ENCODE measurements at places on chromosomes 5 and 9.

- no peak for DNase-seq
These were observed 9.2 kb upstream of the GLE1 start for GRCh38 chr9:128495296-128495695.

DNA sequence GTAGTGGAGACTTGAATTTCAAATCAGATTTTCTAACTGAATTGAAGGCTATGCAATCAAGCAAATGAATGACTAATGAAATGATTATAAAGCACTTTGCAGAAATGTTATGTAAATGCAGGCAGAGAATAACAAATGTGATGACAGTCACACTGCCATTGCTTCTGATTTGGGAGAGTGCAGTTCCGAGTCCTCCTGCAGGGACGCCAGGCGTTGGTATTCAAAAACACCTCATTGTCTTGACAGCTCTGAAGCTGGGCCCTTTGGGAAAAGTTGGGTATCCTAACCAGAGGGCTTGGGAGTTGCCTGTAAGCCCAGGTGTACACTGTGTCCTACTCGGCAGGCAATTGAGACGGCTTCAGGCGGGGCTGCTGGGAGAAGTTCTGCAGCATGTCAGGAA, 57.9 kb downstream of the C5orf15 start:
- no peak for DNase-seq

DNA sequence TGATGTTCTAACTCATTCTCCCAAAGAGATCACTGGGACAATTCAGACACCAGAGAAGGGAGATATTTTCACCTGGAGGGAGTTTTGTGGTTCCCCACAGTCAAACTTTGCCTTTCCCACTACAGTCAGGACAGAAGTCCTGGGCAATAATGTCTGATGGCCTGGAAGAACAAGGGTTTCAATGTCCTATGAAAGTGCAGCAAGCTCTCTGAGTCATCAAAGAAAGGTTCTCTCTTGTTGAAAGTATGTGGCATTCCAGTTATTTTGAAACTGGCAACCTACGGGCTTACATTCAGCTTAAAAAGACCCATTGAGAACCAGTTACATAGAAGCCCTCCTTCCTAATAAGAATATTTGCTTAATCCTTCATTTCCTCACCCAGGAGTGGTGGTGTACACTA, 103.9 kb downstream of the INSYN2B start:
- no peak for DNase-seq

- peak; percentile 51 for DNase-seq
These were observed 34.6 kb downstream of the OXCT1 start for GRCh38 chr5:41835645-41836044.

- DNase-seq, result no peak
These were observed 59.2 kb downstream of the AP3B1 start for GRCh38 chr5:78235289-78235688.

DNA sequence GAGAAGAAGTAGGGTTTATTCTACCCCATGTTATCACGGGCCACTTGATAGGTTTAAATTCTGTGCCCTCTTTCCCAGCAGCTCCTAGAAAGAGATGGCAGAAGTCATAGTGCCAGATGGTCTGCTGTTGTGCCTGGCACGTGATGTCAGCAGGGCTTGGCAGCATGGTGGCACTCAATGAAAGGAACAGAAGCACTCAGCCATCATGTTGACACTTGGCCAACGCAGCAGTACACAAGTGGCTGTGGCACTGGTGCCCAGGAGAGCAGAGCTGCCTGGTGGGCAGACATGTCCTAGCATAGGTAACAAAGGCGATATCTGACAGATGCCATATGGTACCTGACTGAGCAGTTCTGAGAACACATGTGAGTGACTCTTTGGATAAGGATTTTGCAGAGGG, 796.4 kb upstream of the ACO1 start:
- no peak for DNase-seq

GRCh38 chr9:116061546-116062205, 91.9 kb upstream of the PAPPA start:
- DNase-seq, result no peak

DNA sequence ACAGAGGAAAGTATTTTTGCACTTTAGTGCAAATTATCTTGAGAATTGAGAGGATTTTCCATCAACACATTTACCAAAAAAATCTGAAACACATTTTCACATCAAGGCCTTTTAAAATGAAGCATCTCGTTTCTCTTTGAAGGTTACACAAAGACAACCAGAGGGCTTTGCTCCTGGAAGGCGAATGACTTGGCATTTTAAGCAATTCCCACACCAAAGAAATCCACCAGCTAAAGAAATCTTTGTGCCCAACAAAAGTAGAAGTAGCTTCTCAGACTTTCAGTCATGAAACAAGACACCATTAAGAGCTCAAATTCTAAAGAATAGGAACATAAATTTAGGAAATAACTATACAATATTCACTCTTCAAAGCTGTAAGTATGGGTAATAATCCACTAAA, 59.9 kb downstream of the HABP4 start:
- DNase-seq, result no peak

DNA sequence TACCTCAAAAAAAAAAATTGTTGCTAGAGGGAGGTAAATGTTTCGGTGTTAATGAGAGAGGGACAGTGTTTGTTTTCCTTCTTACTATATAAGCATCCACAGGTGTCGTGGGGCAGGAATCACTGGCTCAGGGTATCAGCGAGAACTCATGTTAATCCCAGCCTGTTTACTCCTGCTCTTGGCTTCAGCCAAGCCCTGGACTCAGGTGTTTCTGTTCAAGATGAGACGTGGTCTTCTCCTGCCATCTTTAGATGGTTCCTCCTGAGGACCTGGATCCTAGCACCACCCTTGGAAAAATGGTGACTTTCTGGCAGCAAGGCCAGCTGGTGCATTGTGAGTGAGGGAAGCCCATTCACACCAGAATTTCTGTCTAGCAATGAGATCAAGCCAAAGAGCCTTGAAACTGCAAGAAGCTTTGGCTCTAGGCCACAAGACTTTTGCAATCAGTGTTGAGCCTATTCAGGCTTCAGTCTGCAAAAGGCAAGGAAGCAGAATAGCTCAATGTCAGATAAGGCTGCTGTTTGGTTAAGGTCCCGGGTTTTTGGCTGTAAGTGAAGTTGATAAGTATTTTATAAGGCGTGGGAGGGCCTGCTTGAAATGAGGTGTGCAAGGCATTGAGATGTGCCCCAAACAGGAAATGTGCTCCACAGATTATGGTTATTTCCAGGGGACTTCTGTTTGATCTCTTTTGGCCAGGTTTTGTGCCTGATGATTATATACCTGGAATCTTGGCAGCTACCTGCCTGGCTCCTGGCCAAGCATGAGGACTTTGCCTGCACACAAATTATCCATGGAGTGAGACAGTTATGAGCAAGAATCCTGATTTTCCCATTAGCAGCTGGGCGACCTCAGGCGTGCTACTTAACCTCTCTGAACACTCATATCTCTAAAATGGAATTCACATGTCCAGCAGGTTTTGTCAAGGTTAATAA, 99.8 kb downstream of the TENT4A start:
- DNase-seq, result peak; percentile 66

GRCh38 chr9:74534841-74535240, 37.7 kb downstream of the RORB start:
- no peak for DNase-seq

GRCh38 chr9:15416880-15417279, 5.8 kb upstream of the SNAPC3 start:
- peak; percentile 51 for DNase-seq

GRCh38 chr9:126625329-126626126, 11.8 kb downstream of the LMX1B start:
- DNase-seq, result no peak

- DNase-seq, result no peak
These were observed 7.7 kb upstream of the GAS1 start for GRCh38 chr9:86955042-86955441.

GRCh38 chr5:52627740-52628139, 160.0 kb upstream of the ITGA1 start:
- no peak for DNase-seq

DNA sequence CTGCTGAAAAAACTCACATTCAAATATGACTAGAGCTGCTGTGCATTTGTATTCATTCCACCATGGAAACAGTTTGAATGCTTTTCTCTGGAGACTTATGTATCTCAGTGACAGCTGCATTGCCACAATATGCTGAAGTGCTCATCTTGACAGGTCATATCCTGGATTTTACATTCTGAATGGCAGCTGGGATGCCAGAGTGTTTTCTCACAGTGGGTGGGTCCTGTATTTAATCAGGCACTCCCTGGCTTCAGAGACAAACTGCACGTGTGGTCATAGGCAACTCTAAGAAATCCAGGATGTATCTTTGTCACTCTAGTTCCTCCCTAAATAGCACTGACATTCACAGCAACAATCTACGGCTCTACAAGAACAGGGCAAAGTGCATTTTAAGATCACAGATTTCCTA, 75.6 kb downstream of the ST8SIA4 start:
- no peak for DNase-seq

DNA sequence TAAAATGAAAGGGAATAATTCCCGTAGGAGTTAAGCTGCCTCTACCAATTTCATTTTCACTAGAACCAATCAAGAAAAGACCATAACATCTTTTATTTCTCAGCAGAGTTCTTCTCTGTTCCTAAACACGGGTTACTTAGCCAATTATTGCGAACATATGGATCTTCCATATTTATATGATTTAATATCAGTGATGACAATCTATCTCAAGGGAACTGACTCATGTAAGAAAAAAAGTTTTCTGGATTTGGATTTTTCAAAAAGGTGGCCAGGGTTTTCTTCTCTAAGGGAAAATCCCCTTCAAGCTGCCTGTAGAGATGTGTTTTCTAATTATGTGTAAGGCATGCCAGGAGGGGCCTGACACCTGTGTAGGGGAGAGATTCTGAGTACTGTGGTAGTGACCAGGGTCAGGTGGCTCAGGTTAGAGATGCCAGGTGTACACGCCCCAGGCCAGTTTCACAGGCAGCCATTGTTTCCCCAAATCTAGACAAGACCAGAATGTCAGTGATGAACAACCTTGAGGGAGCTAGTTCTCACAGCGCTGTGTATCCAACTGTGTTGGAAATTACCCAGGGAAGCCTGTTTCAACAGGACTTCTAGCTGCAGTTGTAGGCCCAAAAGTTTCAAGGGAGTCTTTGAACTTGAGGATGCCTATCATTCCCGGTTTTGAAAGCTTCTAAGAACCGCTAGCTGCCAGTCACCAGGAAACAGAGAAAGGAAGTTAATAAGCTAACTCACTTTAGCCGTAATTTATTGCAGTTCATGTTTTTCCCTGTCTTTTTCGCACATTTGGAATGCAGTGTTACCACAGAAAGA, 572.5 kb upstream of the RGMB start:
- no peak for DNase-seq

GRCh38 chr9:119283078-119283794, 86.0 kb downstream of the BRINP1 start:
- DNase-seq, result peak; percentile 75

- DNase-seq, result no peak
These were observed 50.8 kb downstream of the CNTRL start for GRCh38 chr9:121125590-121125989.

GRCh38 chr9:89889865-89890264, 285.1 kb downstream of the GADD45G start:
- DNase-seq, result no peak

- no peak for DNase-seq
These were observed 74.0 kb upstream of the NEK6 start for GRCh38 chr9:124183772-124184171.

DNA sequence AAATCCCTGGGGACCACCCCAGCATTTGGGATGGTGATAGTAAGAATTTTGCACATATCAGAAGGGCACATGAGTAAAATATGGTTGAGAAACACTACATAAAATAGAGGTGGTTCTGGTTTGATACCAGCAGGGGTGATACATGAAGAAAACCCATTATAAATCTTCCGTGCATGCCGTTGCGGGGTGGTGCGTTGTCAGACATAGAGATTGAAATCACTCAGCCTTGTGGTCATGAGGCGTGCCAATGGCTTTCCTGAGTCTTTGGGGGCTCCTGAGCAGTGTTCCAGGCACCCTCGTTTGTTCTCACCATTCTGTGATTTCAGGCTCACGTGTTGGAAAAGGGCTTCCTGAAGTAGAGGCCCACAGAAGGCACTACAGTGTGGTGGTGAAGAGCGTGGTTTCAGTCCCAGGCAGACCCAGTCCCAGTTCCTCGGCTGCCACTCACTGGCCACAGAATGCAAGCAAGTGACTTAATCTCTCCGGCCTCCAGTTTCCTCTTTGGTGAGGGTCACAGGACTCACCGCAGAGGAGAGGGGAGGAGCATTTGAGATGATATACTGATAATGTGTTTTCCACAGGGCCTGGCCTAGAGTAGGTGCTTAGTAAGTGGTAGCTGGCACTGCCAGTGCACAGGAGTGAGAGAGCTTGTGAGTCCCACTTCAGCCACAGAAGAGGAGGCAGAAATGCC, 20.5 kb upstream of the GLRX start:
- DNase-seq, result peak; percentile 49

DNA sequence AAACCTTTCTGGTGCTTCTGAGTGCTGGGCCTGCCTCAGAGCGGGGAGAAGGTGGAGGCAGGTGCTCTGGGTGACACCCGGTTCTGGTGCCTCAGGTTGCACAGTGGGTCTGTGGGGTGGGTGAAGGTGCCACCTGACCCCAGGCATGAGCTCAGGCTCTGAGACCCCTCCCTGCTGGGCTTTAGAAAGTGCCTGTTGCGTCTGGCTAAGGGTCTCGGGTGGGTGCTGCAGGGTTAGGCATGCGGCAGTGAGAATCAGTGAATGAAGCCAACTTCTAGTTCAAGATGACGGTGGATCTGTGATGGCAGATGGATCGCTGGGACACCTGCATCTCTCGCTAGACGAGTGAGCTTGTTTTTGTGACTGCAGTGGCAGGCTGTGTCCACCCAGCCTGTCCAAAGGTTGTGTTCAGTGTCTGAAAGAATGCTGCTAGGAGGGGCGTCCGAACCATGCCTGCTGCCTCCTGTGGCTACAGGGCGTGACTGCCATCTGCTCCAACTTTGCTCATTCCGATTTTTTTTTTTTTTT, 5.0 kb downstream of the SQSTM1 start:
- no peak for DNase-seq

- DNase-seq, result no peak
These were observed 71.5 kb upstream of the PALM2AKAP2 start for GRCh38 chr9:109708451-109708945.

DNA sequence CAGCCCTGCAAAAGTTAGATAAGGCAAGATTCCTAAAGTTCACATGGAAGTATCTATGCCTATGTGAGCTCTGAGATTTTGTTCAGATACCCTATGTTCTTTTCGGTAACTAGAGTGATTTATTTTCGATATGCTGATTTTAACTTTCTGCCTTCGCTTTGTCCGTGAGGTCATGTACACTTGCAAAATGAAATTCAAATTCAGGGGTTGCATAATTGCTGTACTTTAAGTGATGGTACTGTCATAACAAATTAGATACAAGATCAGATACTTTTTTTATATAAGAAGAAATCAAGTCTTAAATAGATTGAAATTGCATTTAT, 350 bp upstream of the ECPAS start:
- no peak for DNase-seq

- no peak for DNase-seq
These were observed 19.2 kb upstream of the PITX1 start for GRCh38 chr5:135053278-135053677.

Measured in thyroid gland (tissue), 4 donors.